ENCODE measurements at places on chromosomes 11 and 22.

DNA sequence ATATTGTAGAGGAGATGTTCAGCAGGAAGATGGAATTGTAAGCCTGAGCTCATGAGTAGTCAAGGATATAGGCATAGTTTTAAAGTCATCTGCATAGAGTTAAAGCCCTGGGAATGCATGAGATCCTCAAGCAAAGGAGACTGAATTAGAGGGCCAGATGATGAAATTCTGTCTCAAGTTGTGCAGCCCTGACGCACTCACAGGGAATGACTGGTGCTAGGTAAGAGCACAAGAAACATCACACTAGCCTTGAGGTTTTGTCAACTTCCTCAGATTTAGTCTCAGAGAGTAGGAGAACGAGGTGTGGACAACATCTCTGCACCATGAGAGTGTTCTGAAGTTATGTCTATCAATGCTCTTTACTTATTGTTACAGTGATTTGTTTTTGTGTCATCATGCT, 5.8 kb downstream of the RAB38 start:
- DNase-seq = no peak

- no peak for DNase-seq
Observed at GRCh38 chr11:108866781-108867180, 201.9 kb downstream of the DDX10 start.

- DNase-seq = no peak
Observed at GRCh38 chr11:130327716-130328115, 13.0 kb upstream of the ZBTB44 start.

DNA sequence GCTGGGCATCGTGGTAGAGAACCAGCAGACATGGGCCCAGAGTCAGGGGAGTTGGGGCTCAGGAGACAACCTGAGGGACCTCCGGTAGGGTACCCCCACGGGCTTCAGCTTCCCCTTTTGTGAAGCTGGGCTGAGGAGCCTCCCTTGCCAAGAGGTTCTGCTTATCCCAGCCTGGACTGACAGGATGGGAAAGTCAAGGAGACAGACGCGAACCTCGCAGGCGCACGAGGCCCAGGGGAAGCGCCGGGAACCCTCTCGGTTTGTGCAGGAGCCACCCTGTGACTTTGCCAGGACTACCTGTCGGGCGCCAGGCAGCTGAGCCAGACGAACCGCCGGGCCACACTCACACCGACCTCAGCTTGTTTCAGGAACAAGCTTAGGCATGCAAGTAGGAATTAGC, 566.1 kb downstream of the BRD1 start:
- DNase-seq = no peak

GRCh38 chr11:47398551-47398950, 9.8 kb upstream of the SLC39A13 start:
- no peak for DNase-seq

DNA sequence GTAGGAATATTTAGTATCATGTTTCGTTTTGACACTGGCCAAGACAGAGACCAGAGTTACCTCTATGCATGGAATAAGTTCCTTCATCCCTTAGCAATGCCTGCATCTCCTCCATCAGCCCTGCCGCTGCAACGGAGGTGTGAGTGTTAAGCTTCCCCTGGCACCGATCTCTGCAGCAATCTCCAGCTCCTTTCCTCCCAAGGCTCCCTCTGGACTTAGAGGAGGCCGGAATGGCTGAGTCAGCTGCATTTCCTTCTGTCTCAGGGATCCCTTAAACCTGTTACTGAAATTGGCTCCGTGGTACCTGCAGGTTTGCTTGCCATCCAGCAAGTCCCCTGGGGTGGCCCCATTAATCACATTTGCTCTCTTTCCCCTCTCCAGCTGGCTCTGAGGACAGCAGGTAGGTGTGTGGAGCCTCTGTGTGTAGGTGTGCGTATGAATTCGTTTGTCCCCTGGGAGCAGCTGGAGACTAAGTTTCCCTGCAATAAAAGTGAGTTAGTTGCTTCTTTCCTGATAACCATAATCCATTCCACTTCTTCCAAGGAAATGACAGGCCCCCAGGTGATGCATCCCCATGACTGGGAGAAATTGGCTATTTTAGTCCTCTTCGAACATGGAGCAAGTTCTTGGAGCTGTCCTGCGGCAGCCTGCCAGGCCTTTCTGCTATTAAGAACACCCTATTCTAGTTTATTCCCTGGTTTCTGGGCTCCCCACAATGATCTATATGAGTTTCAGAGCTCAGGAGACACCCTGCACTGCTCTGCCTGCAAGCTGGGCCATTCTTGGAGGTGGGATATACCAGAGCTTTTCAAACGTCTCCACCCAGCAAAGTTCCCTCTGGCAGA, 457.2 kb upstream of the CADM1 start:
- DNase-seq = no peak

Data from NCI-H2029 (cell line).